NCI-H748 treated with DMSO at 0.1 percent for 48 hours (cell line): ENCODE measurements at places on chromosomes 3 and 15.

DNA sequence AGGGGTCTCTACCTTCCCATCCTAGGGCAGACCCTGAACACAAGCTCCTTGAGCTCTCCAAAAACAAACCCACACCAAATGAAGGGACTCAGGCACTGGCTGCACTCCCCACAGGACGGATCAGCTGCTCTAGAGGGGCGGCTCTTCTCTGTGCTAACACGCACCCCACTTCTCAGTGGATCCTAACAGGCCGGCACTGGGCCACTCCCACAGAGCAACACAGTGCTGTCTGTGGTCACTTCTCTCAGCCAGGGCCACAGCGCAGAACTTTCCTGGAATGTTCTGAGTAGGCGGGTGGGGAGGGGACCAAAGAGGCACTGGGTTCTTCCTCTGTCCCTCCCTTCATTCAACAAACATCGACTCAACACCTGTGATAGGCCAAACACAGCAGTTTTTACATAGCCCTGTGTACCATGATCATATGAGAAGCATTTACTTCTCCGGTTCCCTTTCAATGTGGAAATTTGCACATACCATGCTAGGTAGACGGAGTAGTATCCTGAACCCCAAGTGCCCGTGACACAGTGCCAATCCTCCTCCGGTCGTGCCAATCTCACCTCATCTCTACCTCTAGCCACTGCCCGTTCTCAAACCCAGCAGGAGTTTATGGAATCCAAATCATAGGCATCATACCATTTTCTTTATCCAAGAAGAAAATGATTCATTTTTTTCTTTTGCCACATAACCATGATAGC lies 98.1 kb downstream of the LRIG1 start:
- no peak for DNase-seq

- no peak for DNase-seq
These were observed 21.9 kb upstream of the CCDC50 start for GRCh38 chr3:191307341-191307740.

GRCh38 chr3:71189480-71189879 lies 394.0 kb downstream of the FOXP1 start:
- DNase-seq, result no peak

- peak; percentile 9 for DNase-seq
These were observed 50.4 kb downstream of the IL12A start for GRCh38 chr3:160038862-160039562.

GRCh38 chr3:72317491-72317890 lies 530.8 kb downstream of the SHQ1 start:
- no peak for DNase-seq

- no peak for DNase-seq
These were observed 33.6 kb downstream of the MORF4L1 start for GRCh38 chr15:78906316-78906620.

DNA sequence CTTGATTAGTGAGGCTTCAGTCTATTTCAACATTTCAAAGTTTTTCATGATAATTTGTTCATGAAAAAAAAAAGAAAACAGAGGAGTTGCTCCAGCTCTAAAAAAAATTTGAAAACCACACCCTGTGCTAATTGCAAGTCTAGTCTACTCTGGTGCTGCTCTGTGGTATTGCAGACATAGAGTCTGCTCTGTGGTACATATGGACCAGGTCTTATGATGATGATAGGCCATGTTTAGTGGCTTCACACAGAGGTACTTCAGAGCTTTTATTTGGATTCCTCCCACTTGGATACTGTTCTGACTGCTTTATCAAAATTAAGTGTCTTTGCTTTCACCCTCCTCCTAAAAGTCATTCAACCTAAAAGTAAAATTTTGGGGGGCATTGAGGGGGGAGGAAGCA lies 160.8 kb downstream of the ALCAM start:
- peak; percentile 87 for DNase-seq

- no peak for DNase-seq
These were observed 742 bp upstream of the SEMA7A start for GRCh38 chr15:74434263-74435136.

DNA sequence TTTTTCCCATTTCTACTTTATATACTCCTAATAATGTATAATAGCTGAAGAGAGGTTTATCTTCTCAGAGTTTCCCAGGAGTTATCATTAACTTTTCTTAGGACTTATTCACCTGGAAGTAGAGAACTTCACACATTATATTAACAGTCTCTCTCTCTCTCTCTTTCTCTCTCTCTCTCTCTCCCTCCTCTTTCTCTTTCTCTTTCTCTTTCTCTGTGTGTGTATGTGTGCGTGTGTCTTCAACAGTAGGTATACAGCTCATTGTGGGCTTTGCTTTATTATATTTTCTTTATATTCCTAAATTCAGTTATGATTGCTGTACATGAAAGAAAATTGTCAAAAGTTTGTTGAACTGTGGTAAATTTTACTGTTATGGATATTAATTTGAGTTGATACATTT lies 353.8 kb downstream of the ROBO1 start:
- no peak for DNase-seq

GRCh38 chr3:146189519-146190173 lies 28.7 kb upstream of the PLOD2 start:
- DNase-seq, result peak; percentile 26

GRCh38 chr3:143648218-143648617 lies 200.1 kb downstream of the SLC9A9 start:
- DNase-seq, result no peak

DNA sequence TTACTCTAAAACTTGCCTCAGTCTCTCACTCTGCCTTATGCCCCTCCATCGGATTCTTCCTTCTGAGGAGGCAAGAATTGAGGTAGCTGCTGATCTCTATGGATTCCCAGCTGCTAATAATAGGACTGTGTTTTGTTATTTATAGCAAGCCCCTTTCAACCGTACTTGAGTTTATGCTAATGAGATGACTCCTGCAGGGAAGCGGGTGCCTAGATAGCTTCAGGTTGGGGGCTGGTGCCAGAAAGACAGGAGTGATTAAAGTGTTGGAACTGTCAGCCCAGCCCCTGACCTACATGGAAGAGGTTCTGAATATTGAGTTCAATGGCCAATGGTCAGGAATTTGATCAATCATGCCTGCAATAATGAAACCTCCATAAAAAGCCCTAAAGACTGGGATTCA lies 21.8 kb upstream of the LIMD1 start:
- DNase-seq, result no peak

DNA sequence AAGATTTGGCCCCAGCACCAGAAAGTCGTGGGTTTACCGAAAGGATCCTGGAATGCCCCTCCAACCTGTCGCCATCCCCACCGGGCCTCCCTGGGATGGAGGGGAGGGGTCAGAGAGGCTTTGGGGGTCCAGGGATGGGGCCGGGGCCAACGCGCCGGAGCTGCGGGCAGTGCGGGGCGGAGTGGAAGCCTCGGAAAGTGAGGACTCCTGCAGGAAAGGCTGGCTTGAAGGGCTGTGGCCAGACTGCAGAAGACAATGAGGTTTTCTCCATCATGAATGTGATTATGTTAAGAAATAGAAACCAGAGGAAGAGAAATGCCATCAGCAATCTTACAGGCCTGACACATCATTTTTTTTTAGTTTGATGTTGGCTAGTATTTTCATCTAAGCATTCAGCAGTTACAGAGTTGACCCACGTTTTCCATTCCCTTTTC lies 738 bp downstream of the YEATS2 start:
- DNase-seq, result no peak

DNA sequence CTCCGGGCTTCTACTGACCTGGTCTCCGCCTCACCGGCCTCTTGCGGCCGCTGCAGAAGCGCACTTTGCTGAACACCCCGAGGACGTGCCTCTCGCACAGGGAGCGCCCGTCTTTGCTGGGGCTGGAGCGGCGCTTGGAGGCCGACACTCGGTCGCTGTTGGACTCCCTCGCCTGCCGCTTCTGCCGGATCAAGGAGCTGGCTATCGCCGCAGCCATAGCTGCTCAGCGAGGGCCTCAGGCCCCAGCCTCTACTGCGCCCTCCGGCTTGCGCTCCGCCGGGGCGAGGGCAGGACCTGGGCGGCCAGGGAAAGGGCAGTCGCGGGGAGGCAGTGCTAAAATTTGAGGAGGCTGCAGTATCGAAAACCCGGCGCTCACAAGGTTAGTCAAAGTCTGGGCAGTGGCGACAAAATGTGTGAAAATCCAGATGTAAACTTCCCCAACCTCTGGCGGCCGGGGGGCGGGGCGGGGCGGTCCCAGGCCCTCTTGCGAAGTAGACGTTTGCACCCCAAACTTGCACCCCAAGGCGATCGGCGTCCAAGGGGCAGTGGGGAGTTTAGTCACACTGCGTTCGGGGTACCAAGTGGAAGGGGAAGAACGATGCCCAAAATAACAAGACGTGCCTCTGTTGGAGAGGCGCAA lies 319.2 kb downstream of the FGF12 start:
- DNase-seq, result no peak

- no peak for DNase-seq
These were observed 479.4 kb downstream of the NTRK3 start for GRCh38 chr15:87777054-87777561.

- no peak for DNase-seq
These were observed 82.8 kb downstream of the PPARG start for GRCh38 chr3:12371525-12372140.

GRCh38 chr3:149751551-149751950 lies 738 bp downstream of the COMMD2 start:
- DNase-seq, result no peak

- DNase-seq, result no peak
These were observed 9.5 kb downstream of the TBC1D21 start for GRCh38 chr15:73882761-73883419.

GRCh38 chr3:32398531-32398930 lies 6.9 kb downstream of the CMTM7 start:
- no peak for DNase-seq

- no peak for DNase-seq
These were observed 163.1 kb downstream of the FMN1 start for GRCh38 chr15:33031324-33031821.

- DNase-seq, result no peak
These were observed 51.1 kb downstream of the NEDD4 start for GRCh38 chr15:55942332-55942731.

- no peak for DNase-seq
These were observed 105.0 kb upstream of the CTNNB1 start for GRCh38 chr3:41094351-41094750.

GRCh38 chr3:188649521-188649920 lies 495.6 kb downstream of the LPP start:
- no peak for DNase-seq

- DNase-seq, result no peak
These were observed 96.9 kb downstream of the LINGO1 start for GRCh38 chr15:77535845-77536244.

DNA sequence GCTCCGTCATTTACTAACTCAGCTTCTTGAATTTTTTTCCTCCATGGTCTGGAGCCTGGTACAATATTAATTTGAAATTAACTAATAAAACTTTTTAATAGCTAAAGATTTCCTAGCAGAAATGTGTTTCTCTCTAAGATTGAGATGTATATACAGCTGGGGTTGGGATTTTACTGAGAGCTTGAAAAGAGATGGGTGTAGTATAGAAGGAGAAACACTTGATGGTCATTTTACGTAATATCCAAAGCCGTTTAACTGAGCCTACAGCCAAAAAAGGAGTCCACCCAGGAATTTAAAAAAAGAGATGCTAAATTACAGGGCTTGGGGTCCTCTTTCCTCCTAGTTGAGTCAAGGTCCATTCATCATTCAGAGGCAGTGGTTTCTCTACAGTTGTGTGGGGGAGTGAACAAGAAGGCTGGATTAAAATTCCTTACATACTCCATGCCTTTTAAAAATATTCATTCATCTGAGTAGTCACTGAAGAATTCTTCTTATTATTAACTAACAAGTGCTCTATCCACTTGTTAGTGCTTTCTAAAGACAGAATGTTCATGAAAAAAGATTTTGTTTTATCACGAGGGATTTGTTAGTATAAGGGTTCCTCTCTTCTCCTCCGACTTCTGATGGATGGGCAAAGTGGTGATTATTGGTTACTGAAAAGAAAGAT lies 255.3 kb upstream of the IL12A start:
- DNase-seq, result no peak

DNA sequence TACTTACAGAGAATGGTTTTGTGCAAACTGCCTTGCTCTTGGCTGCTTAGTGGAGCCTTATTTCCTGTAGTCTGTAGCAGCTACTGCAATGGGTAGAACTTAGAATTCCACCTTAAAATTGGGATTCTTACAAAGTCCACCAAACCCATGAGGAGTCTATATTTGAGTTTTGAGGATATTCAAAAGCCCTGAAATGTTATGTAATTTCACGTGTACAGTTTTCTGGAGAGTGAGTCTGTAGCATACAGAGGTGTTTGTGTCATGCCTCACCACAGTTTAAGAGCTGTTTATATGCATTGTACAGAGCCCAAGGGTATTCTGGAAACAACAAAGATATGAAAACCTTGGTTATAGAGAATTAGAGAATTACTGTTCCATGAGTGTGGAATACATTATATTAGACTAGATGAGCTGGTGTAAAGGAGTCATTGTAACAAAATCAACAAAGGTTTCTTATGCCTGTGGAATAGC lies 114.4 kb downstream of the MBNL1 start:
- no peak for DNase-seq

GRCh38 chr15:31171731-31172130 lies 70.2 kb upstream of the TRPM1 start:
- no peak for DNase-seq

- no peak for DNase-seq
These were observed 21.3 kb downstream of the GPR15 start for GRCh38 chr3:98553021-98553563.

GRCh38 chr3:195150181-195151118 lies 120.5 kb downstream of the XXYLT1 start:
- DNase-seq, result no peak

DNA sequence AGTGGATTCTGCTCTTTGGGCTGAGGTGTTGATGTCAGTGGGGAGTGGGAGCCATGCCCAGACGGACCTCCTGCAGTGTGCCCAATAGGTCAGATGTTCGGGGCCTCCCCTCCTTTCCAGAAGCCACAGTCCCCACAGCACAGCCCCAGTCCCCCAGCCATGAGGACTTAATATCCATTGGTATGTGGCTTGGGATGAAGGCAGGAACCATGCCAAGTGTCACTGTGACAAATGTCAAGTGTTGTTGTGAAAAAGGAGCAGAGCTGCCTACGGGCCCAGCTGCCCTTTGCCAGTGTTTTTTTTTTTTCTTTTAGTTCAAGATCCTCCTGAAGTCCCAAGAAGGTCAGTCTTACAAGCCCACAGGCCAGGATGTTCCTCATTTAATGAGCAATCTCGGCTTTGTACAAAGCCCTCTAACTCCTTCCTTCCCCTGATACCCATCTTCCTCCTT lies 12.2 kb downstream of the SEMA3G start:
- DNase-seq, result no peak

GRCh38 chr3:119310071-119310470 lies 15.9 kb downstream of the ARHGAP31 start:
- no peak for DNase-seq

GRCh38 chr3:54619053-54619452 lies 308.8 kb downstream of the LRTM1 start:
- no peak for DNase-seq
